Liver (tissue), 10 donors: ENCODE measurements at places on chromosomes 16 and 17.

GRCh38 chr17:69761767-69762321 lies 313.2 kb upstream of the KCNJ16 start:
- no peak for DNase-seq

GRCh38 chr17:61540874-61541273 lies 50.1 kb downstream of the NACA2 start:
- no peak for DNase-seq

GRCh38 chr16:84443166-84443802 lies 61.2 kb downstream of the MEAK7 start:
- no peak for DNase-seq

- no peak for DNase-seq
These were observed 1.3 kb upstream of the MRTFB start for GRCh38 chr16:14069818-14070217.

- DNase-seq: no peak
These were observed 12.2 kb upstream of the C16orf54 start for GRCh38 chr16:29757950-29758466.

DNA sequence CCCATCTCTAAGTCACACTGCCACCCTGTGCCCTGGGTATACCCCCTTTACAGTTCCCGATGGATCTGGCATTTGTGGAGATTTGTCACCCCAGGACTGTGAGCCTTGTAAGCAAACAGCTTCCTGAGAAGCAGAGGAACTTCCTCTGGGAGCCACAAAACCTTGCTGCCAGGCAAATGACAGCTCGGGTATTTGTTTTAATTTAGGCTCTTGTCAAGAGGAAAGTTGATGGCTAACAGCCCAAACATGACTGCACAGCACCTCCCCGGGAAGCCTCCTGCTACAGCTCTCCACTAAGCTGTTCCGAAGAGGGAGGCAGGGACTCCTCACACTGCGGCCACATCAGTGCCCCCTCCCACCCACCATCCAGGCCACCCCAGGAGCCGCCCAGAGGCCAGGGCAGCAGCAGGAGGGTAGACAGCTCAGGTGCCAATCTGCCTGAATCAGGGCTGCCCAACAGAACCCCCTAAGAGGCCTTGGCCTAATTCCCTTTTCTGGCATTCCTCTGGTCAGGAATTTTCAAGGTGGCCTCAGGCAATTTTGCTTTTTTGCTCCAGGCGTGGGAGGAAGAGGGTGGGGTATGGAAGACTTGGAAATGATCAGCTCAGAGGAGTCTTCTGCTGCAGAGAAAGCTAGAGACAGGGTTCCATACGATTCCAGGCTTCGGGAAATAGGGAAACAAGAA lies 2.6 kb downstream of the ABR start:
- DNase-seq: no peak

- DNase-seq: no peak
These were observed 13.9 kb upstream of the KIFC3 start for GRCh38 chr16:57815987-57816745.

DNA sequence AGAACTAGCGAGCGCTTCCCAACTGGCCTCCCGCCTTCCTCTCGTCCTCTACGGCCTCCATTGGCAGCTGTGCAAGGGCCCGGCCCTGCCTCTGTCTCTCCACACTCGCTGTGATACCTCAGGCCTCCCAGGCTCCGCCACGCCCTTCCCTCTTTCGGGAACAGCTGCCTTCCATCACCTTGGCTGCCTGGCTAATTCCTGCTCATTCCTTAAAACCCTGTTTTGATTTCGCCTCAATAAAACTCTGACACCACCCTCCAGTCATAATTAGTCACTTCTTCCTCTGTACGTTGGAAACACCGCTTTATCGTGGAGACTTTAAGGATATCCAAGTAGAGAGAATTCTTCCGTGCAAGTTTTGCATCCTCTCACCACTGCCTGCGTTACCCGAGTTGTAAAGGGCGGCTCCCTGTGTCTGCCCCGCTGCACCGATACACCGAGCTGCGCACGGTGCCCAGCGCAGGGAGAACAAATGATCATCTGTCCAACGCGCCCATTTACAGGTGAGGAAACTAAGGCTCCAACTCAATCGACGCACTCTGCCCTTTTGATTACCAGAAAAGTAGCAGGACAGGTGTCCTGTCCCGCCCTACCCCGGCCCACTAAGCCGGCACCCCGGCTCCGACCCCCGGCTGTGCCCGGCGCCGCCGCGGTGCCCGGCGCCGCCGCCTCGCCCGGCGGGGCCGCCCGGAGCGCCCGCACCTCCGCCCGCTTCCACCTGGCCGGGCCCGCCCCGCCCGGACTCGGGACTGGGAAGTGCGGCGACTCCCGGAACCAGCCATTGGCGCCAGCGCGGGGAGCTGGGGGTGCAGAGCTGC lies 139.7 kb downstream of the SEC14L1 start:
- no peak for DNase-seq

DNA sequence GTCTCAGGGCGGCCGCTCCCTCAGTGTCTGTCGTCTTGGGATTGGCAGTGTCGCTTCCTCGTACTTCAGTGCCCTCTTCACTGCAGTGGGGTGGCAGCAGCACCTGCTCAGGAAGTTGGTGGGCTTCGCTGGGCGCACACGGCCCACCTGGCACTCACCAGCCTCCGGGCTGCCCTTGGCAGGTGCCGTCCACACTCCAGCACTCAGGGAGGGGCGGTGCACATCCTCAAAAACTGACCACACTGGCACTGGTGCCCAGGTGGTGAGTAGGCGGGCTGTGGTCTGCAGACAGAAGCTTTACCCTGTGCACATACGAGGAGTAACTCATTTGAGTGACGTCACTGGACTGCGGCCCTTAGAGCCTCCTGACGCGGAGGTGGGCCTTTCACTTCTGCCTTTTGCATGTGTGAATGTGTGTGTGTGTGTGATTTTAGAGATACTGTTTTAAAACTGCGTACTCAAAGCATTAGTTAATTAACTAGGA lies 94.6 kb downstream of the BANP start:
- DNase-seq: no peak

GRCh38 chr16:55043499-55043898 lies 112.8 kb downstream of the IRX5 start:
- DNase-seq: no peak

DNA sequence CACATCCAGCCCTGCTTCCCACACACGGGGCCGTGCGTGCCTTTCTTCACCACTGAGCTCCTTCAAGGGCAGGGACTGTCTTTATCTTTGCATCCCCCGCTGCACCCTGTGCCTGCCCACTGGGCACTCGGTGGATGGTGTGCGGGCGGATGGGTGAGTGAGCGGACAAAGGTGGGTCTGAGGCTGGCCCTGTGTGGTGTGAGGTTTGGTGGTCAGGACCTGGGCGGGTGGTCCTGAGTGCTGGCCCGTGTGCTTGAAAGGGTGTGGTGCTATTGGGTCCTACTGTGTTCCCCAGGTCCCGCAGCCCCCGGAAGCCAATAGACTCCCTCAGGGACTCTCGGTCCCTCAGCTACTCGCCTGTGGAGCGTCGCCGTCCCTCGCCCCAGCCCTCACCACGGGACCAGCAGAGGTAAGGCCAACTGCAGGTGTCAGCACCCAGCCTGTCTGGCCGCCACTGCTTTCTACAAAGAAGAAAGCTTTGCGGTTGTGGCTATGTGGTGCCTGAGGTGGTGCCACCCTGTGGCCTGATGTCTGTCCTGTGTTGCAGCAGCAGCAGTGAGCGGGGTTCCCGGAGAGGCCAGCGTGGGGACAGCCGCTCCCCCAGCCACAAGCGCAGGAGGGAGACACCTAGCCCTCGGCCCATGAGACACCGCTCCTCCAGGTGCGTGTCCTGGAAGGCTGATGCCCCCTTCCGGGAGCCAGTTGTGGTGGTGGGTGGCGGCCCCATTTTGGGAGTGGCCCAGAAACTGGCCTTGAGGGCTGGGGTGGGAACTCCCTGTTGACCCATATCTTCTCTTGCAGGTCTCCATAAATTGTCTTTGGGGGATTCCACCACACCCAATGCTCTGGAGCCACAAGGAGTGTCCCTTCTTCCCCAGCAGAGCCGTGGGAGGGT lies 6.8 kb downstream of the ELOB start:
- DNase-seq: no peak
